ENCODE measurements at places on chromosomes 3 and 15. TPM values are rescaled to one million over a fixed set of nuclear protein-coding genes. Genes with fewer than 3 reads are reported as not detected.

DNAH12 gene
- 0.25 TPM for polyA plus RNA-seq

LOXL1 gene
- 40.2 TPM for polyA plus RNA-seq

RASGRP1 gene
- polyA plus RNA-seq, result 0.41 TPM

TAGLN3 gene
- polyA plus RNA-seq, result 3.3 TPM

ERC2 gene
- polyA plus RNA-seq, result 0.76 TPM

ISLR gene
- 148 TPM for polyA plus RNA-seq

BNC1 gene
- polyA plus RNA-seq, result 0.96 TPM

MEX3B gene
- polyA plus RNA-seq, result 13.9 TPM

LCTL gene
- 0.24 TPM for polyA plus RNA-seq

PIERCE2 gene
- polyA plus RNA-seq, result 1.4 TPM

CHRD gene
- polyA plus RNA-seq, result 18.9 TPM

VWA5B2 gene
- polyA plus RNA-seq, result 0.26 TPM

NUP210 gene
- 10.7 TPM for polyA plus RNA-seq

THPO gene
- 2.4 TPM for polyA plus RNA-seq

SPATA12 gene
- polyA plus RNA-seq, result 0.21 TPM

SERINC4 gene
- not detected for polyA plus RNA-seq

FANCI gene
- 23.5 TPM for polyA plus RNA-seq

RAD51 gene
- 9.8 TPM for polyA plus RNA-seq

CAMKV gene
- polyA plus RNA-seq, result 1.0 TPM

ACSBG1 gene
- 2.1 TPM for polyA plus RNA-seq

SLC26A6 gene
- 8.6 TPM for polyA plus RNA-seq

SPINK8 gene
- not detected for polyA plus RNA-seq

CD96 gene
- 0.48 TPM for polyA plus RNA-seq

GOLGA8Q gene
- polyA plus RNA-seq, result 3.4 TPM

LIPH gene
- polyA plus RNA-seq, result 0.53 TPM
